Right atrium auricular region (tissue), 2 donors: ENCODE measurements at places on chromosomes 16 and 17.

DNA sequence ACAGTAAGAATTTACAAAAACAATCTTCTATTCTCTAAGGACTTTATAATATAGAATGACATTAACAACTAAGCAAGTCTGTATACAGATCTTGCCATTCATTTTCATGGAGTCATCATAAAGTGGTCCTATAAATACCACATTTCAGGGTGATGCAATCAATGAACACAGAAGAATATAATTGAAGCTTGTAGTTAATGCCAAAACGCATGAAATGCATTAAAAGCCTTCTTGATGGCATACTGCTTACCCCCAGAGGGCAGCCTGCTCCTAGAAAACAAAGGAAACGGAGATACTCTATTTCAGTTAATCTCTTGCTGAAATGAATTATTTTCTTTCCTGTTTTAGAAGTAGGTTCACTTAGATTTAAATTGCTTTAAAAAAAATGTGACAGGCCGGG, 45.2 kb upstream of the STAC2 start:
- no peak for DNase-seq

GRCh38 chr16:20678242-20678641, 19.2 kb downstream of the ACSM1 start:
- DNase-seq = no peak

GRCh38 chr16:27727941-27728340, 178.0 kb downstream of the KATNIP start:
- DNase-seq = no peak

DNA sequence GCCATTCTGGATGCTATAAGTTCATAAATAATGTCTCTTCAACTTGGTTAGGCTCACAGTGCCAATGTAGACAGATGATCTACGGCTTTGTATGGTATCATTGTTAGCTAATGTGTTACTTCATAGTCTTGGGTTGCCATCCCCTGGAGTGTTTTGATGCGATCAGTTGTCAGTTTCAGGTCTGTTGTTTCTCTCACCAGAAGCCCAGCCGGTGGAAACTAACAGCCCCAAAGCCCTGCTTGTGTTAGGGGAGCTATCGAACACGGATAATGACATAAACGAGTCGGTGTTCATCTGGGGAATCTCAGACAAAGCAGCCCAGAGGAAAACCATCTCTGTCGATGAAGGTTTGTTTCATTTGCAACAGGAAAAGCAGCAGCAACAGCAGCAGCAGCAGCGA, 107.4 kb upstream of the ANKFN1 start:
- DNase-seq = no peak

DNA sequence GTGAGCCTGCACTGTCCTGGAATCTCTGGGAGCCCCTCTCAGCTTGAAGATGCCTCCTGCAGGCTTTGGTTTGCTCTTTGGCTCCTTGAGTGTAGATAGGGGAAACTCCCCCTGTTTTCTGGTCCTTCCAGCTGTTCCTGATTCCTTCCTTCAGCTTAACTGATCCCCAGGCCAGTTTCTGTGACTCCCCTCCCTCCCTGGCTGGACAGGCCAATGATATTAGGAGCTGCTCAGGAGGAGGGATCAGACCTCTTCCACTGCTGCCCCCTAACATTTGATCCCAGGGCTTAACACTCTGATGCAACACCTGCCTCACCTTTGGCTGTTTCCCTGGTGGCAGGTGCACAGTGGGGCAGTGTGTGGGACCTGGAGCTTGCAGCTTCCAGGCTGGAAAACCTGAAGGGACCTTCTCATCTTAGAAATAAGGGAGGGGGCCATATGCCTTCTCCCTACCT, at the start of gene TAC4:
Gene TAC4, minus strand, starts transcription at position 51 of the 455 bp plus-strand sequence. CDS start 52 bp downstream, outside the sequence.
- DNase-seq = no peak

GRCh38 chr17:19979917-19980770, 2.5 kb upstream of the AKAP10 start:
- no peak for DNase-seq

GRCh38 chr17:55666806-55667205, 55.9 kb downstream of the TMEM100 start:
- DNase-seq = no peak

DNA sequence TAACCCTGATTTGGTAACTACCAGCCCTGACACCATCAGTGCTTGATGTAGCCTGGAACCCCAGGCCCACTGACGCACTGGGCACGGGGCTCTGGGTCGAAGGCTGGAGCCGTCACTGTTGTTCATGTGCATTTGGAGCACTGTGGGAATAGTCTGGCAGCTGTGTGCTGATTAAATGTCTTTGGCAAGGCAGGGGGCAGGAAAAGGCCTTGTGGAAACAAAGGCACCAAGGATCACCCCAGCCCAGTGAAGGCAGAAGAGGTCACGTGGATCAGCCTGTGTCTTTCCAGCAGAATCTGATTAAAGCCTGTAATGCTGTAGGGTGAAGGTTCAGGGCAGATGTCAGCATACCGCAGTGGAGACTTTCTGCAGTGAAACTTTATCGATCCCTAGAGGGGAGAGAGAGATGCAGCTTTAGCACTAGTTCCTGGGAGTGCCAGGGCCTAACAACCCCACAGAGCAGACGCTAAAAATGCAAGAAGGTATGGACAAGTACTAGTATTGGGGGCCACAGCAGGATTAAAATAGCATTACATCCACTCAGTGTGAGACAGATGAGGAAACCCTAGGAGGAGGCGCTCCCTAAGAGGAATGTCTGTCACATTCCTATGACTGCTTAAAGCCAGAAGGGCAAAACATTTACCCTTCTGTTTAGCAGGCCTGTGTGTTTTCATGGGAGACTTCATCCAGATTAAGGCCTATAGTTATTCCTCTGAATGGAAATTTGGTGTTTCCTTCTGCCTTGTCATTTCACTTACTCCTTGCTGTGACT, 9.7 kb downstream of the ZNHIT3 start:
- no peak for DNase-seq

DNA sequence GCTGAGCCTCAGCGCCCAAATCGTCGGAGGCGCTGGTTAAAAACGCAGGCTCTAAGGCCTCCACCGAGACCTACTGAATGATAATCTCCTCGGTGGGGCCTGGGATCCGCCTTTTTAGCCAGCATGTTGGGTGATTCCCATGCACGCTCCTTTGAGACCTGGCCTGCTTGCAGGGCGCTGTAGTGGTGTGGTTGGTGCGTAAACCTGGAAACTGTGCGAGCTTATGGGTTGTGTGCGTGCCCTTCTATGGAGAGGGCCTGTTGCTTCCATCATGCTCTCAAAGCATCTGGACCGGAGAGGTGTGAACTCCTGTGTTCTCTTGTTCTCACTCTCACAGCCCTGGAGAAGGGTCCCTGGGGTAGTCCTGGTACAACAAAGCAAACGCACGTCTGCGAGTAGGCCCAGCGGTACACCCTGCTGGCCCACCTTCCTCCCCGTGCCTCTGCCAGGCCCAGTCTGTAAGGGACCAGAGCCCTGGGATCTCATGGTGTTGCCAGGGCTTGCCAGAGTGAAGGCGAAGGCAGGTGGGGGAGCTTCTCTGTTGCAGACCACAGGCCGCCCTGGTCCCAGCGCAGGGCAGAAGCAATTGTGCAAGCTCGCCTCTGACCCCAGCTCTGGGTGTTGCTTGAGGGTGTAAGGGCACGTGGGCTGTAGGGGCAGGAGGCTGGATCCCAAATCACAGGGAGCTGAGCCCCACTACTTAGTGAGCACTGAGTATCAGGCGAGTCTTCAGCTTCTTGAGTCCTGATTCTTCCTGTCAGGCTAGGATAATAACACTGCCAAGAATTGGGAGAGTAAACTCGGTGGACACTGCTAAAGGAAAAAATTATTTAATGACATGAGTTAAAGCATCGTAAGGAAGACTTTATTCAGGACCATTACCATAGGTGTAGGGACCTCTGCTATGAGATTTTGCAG, 879 bp upstream of the LRRC75A start:
- no peak for DNase-seq

DNA sequence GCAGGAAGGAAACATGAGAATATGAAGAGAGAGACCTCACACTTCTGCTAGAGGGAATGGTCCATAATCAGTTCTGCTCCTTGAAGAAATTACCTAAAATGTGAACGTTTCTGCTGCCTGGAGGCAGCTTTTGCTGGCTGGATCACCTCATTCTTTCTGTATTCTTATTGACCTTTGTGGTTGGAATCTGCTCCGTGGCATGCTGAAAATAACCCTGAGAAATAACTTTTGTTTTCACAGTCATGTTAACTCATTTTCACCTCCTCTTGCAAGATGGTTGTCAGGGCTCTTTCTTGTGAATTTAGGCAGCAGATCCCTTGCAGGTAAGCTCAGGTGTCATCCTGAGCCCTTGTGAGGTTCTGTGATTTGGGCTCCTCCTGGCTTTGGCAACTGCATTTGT, 70.2 kb downstream of the IRF8 start:
- no peak for DNase-seq

DNA sequence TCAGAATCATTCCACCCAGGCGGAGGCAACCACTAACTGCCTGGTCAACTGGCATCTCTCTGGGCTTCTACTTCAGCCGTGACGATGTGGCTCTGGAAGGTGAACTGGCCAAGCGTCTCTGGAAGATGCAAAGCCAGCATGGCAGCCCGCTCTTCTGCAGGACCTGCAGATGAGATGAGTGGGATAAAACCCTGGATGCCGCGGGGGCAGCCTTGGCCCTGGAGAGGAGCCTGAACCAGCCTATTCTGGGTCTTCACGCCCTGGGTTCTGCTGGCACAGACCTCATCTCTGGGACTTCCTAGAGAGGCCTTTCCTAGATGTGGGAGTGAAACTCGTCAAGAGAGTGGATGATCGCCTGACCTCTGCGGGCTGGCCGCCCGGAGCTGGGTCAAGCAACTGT, 10.6 kb downstream of the UBB start:
- DNase-seq = no peak

DNA sequence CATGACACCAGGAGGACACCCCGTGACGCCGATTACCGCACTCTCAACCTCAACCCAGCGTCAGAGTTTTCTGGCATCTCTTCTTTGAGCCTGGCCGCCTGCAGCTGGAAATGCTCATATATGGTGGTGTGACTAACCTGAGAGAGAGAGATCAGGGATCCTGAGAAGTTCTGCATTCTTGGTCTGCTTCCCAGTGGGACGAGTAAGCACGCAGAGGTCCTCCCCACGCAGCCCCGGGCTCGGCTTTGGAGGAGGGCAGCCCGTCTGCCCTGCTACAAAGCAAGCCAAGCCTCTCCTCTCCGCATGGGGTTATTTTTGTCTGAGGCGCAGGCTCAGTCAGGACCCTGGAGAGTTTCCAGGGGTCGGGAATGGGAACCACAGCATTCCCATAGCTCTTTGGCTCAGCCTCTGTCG, 16.5 kb downstream of the CRISPLD2 start:
- DNase-seq = peak; percentile 93

- DNase-seq = no peak
These were observed 157.3 kb downstream of the CDH13 start for GRCh38 chr16:82783933-82784572.

- no peak for DNase-seq
These were observed 2.2 kb downstream of the TFAP4 start for GRCh38 chr16:4270595-4270994.

GRCh38 chr16:9351440-9351839, 260.0 kb downstream of the HAPSTR1 start:
- DNase-seq = no peak

- DNase-seq = no peak
These were observed 52.1 kb downstream of the CDH11 start for GRCh38 chr16:65069766-65070165.

- DNase-seq = no peak
These were observed 147.1 kb downstream of the PRKCA start for GRCh38 chr17:66449418-66449977.

- DNase-seq = no peak
These were observed 84.8 kb upstream of the CPHXL start for GRCh38 chr16:75811020-75811634.

GRCh38 chr16:30351586-30352419, 3.3 kb downstream of the CD2BP2 start:
- DNase-seq = peak; percentile 92

GRCh38 chr16:87692756-87693155, 73.0 kb downstream of the KLHDC4 start:
- no peak for DNase-seq

DNA sequence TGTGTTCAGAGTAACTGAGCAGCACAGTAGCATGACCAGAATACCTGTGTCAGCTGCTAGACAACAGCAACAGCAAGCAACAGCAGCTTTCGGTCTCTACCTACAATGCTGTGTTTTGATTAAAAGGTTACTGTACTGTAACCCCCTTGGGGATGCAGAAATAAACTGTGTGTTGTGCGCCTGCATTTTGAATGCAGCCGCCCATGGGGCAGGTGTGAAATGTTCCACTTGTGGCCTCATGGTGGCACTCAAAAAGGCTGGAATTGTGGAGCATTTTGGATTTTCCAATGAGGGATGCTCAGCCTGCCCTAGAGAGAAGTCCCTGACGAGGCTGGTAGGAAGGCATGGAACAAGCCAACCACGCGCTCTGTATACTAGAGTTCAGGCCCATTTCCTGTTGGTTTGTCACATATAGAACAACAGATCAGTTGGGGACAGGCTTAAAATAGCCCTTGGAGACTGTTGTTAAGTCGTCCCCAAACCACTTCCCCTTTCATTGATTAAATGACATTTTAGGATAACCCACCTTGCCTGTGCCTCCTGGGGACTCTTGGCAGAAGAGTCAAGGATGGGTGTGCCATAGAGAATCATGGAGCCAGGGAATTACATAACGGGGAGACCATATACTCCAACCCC, 27.1 kb downstream of the SCPEP1 start:
- DNase-seq = no peak

DNA sequence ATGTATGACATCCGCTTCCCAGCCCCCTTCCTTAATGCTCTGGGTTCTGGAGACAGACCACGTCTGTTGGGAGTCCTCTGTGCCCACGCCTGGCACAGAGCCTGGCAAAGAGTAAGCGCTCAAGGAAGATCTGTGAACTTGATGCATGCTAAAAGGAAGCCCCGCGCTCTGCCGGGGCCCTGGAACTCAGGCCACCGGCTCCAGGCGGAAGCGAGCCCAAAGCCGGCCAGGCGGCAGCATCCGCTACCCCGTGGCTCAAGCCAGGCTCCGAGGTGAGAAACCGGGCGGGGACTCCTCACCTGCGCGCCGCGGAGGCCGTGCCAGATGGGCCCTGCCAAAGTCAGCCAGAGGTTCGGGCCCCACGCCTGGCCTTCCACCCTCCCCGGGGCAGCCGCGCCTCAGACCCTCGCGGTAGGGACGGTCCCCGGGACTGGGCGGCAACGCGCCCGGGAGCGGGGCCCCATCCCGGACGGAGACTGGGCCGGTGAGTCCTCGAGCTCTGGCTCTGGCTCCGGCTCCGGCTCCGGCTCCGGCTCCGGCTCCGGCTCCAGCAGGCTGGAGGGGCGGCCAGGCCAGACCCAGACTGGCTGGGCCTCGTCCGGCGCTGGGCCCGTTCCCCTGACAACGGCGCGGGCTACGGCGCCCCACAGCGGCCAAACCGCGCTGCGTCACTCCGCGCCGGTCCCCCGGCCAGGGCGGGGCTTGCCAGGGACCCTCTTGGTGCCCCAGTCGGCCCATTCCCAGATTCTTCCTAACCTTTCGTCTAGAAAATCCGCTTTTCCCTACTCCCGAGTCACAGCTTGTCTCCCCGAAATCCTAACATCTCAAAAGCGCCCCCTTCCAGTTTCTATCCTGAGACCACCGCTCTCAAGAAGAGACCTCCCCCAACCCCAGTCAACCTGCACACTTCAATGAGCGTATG, at the start of gene ZDHHC1:
Gene ZDHHC1, minus strand, starts transcription at position 606 of the 922 bp plus-strand sequence. CDS start 8,702 bp downstream, outside the sequence.
- no peak for DNase-seq

GRCh38 chr17:77875881-77876509, 82.5 kb upstream of the TNRC6C start:
- no peak for DNase-seq

GRCh38 chr16:54503011-54503855, 216.6 kb upstream of the IRX3 start:
- DNase-seq = peak; percentile 79
